ENCODE measurements at places on chromosomes 7 and 10.
A peak's percentile ranks its signal among the peaks of the same experiment; 100 is the strongest.

DNA sequence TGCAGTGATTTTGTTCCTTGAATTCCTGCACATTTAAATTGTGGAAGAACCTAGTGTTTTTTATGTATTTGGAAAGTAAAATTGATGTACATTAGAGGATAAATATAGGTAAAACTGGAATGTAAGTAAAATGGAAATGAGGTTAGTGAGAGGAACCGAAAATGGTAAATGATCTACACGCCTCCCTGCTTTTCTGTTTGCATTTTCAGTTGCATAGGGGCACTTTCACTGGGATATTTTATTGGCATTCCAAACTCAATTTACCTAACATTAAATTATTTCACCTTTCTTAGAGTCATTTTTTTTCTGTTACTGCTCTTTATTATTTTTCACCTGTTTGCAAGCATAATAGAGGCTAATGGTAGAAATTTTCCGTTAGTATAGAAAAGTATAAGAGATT, 8.0 kb downstream of the CDK13 start:
- DNase-seq = no peak

DNA sequence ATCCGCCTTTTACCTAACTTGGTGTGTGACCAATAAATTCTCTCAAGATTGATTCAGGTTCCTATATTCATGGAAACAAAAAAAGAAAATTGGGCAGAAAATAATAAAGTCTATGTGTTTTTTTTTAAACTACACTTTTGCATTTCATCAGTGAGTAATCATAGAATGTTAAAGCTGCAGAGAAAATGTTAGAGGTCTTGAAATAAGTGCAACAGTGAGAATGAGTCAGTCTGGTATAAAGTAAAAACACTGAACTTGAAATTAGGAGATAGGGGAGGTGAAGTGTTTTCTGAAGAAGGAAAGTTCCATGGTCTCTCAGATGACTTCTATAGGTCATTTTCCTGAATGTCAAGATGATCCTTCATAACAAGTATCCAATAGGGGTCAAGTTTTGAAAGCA, 202.6 kb upstream of the NRP1 start:
- no peak for DNase-seq

- DNase-seq = no peak
These were observed 100.5 kb upstream of the NRP1 start for GRCh38 chr10:33434933-33435332.

DNA sequence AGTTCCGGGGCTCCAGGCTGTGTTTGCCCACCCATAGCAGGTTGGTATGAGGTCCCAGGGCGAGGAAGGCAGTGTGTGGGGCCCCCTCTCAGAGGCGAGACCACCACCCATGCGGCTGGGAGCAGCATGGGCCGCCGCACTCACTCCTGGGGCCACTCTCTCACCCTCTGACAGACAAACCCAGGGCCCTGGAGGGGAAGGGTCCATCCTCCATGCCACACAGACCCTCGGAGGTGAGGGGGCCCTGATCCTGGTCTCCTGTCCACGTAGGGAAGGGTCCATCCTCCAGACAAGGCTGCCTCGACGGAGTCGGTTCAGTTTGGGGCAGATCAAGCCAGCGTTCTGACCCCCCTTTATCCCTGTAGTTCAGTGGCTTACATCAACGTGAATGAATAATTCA, 230.8 kb downstream of the ELFN1 start:
- no peak for DNase-seq

DNA sequence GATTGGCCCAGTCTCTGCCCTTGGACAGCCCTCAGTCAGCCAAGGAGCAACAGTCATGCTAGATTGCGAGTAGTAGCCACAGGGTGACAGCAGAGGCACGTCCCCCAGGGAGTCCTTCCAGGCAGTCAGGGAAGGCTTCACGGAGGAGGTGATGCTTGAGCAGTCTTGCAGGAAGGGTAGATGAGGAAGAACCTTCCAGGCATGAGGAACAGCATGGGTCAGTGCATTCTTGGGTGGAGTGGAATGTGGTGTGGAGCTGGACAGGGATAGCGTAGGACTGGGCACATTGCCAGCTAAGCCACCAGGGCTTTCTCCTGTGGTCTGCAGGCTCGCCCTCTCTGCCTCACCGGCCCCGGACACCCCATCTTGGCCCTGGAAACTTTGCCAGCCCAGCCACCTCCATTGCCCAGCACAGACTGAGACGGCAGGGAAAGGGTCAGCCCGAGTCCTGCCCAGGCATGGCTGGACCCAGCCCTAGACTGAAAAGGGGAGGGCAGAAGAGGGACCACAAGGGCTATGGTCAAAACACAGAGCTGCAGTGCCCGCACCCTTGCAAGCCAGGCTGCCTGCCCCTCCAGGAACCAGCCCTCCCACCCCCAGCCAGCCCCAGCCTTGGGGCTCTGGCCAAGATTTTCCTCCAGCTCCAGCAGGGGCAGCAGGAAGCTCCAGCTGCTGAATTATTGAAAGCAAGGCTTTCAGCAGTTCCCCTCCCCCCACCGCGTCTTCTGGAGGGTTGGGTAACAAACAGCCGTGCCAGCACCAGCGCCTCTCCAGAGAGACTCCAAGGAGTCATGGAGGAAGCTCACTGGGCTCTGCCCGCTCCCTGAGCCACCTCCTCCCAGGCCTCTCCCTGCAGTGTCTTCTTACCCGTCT, 18.7 kb downstream of the SRRM3 start:
- no peak for DNase-seq

- no peak for DNase-seq
These were observed 393.2 kb upstream of the PODXL start for GRCh38 chr7:131949659-131950058.

- DNase-seq = no peak
These were observed 100.8 kb downstream of the DNAJB6 start for GRCh38 chr7:157437519-157438061.

DNA sequence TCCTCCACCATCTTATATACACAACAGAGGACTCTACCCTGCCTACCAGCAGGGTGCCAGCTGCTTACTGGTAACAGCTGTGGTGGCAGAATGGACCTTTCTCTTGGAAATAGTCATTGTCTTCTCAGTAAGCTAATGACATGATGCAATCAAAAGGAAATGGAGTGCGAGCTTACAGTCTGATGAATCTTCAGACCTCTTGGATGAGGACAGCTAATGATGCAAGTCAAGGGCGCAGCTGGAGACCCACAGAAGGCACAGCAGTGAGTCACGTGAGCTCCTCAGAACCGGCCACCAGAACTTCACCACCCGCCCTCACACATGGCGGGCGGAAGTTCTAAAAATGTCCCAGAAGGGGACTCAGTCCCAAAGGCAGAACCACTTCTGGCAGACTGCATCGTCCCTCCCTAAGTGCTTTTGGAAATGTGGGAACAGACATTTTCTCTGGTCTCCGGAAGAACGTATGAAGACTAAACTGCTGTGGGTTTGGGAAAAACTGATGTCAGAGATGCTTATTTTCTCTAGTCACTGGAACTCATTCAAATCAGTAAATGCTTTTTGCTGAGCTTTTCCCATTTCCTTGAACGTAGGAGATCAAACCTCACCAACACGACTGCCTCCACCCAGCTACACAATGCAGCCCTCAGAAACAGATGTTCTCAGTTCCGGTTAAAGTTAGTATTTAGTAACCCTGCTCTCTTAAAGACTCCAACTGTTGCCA, 96.4 kb downstream of the FAS start:
- peak; percentile 18 for DNase-seq

DNA sequence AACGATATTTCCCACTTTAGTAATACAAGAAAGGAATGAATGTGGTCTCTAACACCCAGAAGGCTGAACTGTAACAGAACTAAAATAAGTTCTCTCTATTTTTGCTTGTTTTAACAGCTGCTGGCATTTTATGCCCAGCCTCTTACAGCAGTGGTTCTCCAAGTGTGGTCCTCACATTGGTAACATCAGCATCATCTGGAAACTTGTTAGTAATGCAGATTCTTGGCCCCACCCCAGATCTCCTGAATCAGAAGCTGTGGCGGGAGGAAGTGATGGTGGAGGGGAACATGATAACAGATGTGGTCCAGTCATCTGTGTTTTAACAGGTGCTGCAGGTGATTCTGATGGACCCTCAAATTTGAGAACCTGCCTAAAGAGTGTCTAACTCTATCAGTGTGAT, 170.1 kb downstream of the TMEM26 start:
- no peak for DNase-seq

GRCh38 chr7:3437467-3437866, 136.4 kb downstream of the SDK1 start:
- no peak for DNase-seq

GRCh38 chr7:107180378-107180777, 11.6 kb downstream of the HBP1 start:
- peak; percentile 76 for DNase-seq

GRCh38 chr10:103493362-103493915, at the start of gene NEURL1:
TSS of gene NEURL1 (plus strand) at chr10:103493705. CDS start at chr10:103494388, 683 bp downstream.
- peak; percentile 11 for DNase-seq

- no peak for DNase-seq
These were observed 7.5 kb upstream of the KIFBP start for GRCh38 chr10:68981074-68981473.

DNA sequence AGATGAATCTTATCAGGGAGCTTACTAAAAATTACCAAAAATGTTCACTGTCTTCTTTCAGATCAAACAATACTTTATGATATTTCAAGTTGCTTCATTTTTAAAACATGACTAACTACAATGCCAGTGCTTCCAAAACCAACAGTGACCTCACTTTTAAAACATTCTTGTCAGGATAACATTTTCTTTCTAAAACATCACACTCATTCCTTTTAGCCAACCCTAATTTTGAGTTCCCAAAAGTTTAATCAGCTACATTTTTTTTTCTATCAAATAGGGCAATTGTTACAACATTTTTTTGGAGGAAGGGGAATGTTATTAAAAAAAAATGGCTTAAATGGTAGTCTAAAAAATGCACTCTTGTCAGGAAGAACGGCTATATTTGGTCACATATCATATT, 37.3 kb downstream of the RTKN2 start:
- no peak for DNase-seq

DNA sequence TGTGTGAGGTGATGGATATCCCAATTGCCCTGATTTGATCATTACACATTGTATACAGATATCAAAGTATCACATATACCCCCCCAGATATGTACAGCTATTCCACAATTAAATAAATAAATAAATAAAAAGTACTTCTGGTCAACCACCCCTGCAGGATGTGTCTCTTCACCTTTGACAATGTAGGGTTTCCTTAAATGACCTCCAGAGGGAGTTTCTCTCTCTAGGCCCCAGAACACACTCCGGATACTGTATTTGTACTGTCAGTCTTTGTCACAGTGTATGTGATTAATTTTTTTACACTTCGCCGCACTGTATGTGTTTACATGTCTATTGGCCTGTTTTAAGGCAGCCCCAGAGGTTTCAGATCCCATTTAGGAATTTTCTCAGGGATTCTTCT, 123.6 kb downstream of the ADCYAP1R1 start:
- DNase-seq = no peak

GRCh38 chr10:48943096-48943495, 3.5 kb upstream of the LRRC18 start:
- no peak for DNase-seq

DNA sequence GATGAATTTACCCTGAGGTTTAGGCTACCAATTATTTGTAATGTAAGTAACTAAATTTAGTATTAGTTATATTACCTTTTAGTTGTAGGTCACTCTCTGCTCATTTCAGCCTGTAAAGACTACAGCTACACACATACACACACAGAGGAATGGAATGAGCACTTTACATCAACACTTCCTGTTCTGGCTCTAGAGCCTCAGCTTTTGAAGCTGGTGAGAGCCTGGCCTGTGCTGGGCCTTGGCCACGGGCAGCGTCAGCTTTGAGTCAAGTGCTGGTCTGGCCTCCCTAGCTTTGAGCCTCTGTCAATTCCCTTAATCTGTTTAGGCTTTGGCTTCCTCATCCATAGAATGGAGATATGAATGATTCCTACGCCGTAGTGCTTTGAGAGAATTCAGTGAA, 141.7 kb downstream of the EGFR start:
- DNase-seq = no peak

DNA sequence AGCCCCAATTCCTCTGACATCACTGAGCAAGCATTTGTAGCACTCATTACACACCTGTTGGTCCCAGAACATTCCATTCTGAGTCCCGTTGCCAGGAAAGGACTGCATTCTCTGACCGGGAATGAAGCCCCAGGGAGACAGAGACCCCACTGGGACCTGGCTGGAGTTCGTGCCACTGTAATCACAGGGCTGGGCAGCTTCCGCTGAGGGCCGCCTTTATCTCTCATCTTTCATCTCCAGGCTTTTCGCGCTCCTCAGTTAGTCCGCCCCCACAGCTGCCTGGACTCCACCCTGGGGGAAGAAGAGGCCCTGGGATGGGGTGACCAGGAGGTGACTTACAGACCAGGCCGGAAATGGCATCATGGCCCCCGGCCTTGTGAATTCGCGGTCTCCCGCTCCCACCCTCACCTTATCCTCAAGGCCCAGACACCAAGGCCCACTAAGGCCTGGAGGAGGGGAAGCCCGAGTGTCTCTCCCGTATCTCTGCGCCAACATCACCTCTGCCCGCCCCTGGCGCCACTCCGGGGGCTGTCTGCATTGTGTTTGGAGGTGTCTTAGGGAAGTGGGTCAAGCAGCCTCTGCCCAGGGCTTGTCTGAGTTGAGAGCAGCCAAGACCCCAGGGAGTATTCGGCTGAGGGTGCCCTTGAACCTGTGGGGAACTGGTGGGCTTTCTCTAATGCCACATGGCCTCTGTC, 75.4 kb downstream of the PROSER2 start:
- DNase-seq = no peak

- DNase-seq = no peak
These were observed 489.2 kb upstream of the KCND2 start for GRCh38 chr7:119783799-119784198.

DNA sequence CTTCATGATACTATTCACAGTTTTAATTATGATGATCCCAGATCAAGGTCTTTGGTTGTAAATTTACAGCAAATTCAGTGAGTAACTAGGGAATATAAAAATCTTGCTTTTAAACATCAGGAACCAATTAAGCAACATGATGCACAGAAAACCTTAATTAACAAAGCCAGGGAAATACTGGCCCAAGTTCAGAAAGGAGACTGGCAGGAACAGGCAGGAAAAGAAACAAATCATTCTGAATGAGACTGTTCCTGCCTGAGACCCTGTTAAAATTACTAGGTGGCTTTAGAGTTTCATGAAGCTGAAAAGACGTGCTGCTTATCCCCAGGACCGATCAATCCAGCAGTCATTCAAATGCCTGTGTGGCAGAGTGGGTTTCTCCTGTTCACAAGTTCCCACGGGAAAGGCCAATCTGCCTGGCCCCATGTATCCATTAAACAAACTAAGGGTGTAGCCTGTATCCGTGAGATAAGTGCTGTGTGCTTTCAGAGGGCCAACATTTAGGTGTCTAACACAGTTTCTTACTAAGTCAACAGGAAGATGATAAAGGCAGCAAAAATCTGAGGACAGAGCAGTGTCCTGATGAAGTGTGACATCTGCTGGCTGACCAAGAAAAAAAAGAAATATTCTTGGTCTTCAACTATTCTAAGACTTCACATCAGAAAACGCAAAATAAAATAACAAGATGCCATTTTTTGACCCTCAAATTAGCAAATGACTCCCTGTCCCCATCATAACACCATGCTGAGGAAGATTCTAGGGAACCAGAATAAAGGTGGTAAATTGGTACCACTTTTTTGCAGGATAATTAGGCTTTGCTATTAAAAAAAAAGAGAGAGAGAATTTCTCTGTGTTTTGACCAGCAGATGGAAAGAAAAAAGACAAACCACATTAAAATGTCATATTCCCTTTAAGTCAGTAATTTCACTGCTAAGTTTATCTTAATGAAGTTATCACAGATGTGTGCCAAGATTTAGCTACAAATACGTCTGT, 34.2 kb downstream of the PUS7 start:
- no peak for DNase-seq
